Omental fat pad (tissue), 4 donors: ENCODE measurements at places on chromosomes 5 and 9. TPM values are rescaled to one million over a fixed set of nuclear protein-coding genes. Genes with fewer than 3 reads are reported as not detected.

The MCTP1 gene
- total RNA-seq: 27.2 TPM

GRCh38 chr5:153713943-153714342 is 223.5 kb downstream of the GRIA1 start:
- no peak for DNase-seq

GRCh38 chr5:127316011-127316410 is 25.4 kb downstream of the MEGF10 start:
- no peak for DNase-seq

- DNase-seq: no peak
Measured at GRCh38 chr9:37104183-37104889, 16.0 kb upstream of the ZCCHC7 start.

- no peak for DNase-seq
Measured at GRCh38 chr5:150213530-150213929, 23.7 kb downstream of the SLC6A7 start.

The C5orf58 gene
- total RNA-seq: not detected

The WNT8A gene
- total RNA-seq: not detected

DNA sequence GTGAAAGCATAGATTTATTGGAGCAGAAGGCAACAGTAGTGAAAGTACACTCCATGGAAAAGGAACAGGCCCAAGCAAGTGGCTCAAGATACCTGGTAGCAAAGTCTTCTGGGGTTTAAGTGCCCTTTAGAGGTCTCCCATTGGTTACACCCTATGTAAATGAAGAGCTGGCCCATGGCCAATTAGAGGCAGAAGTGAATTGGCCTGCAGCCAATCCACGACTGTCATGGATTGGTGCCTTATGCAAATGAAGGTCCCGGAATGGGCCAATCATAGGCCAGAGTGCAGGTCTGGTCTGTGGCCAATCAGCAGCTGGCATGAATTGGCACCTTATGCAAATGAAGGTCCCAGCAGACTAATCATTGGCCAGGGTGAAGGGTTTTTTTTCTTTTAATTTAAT is 64.2 kb upstream of the PCSK5 start:
- no peak for DNase-seq

The HACD4 gene
- total RNA-seq: 4.3 TPM

DNA sequence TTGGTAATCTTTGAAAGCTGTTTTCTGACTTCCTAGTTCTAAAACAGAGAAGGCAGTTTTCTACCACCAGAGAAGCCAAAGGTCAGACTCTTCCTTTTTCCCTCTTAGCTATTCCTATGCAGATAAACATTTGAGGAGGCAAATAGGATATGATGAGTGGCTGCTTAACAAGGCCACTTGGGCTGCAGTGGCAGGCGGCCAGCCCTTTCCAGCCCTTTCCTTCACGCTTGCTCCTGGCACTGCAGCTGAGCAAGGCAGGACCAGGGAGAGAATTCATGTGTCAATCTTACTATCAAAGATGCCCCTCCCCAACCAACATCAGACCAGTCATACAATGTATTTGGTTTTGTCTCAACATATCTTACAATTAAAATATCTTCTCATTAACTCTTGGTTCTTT is 36.8 kb upstream of the RNF38 start:
- DNase-seq: no peak

The PDGFRB gene
- total RNA-seq: 141 TPM

DNA sequence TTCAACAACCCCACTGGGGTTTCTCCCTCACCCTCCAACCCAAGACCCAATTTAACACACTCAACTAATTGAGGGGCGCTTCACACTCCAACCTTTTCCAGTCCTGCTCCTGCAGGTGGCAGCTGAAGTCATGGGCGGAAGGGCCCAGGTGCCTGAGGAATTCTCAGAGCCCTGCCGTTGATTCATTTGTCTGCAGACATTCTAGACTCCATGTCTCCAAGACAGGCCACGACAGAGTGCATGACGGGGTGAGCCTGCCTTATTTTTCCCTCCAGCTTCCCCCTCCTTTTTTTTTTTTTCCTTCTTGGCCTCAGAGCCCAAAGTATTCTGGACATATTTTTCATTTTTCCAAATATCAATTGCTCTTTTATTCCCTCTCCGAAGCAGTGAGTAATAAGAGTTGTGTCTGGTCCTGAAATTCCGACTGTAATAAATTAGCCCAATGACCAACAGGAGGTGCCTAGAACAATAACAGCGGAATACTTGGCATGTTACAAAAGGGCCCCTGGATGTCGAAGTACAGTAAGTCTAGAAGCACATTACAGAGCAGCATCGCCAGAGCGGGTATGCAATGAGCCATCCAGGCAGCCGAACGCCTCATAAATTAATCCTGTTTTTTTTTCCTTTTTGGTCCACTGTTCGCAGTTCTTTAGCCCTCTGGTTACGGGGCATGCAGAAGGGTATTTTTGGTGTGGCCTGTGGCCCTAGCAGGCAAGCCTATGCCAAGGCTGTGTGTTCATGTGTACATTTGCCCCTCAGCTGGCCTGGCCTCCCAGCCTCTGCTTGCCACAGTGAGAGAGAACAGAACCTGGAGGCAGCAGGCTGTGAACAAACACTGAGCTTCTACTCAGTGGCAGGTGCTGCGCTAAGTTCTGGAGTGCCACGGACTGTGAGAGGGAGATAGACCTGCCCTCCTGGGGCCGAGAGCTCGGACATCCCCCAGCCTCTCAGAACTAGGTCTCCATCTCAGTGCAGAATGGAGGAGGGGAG is 8.6 kb upstream of the SMIM23 start:
- DNase-seq: no peak

DNA sequence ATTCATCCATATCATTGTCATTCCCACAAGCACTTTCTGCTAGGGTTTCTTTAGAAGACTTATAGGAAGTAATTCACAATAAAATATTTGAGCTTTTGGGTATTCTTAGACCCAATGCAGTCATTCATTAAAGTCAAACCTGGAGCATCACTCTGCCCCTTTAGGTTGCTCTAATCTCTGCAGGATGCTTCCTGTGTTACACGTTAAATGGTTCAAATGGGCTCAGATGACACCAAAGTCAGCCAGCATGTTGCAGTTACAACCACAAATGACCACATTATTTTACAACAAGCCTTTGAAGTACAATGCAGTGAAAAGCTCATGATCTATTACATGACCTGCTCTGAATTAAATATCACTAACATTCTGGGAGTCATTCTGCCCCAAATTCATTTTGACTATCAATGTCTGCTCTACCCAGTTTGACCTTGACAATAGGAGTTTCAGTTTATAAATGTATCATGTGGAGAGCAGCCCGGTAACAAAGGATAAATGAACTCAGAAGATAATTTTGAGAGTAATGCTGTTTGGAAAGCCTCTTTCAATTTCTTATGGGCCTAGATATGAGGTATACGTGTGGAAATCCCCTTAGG is 668.6 kb upstream of the DMAC1 start:
- DNase-seq: no peak

The SERF1A gene
- 8.5 TPM for total RNA-seq

DNA sequence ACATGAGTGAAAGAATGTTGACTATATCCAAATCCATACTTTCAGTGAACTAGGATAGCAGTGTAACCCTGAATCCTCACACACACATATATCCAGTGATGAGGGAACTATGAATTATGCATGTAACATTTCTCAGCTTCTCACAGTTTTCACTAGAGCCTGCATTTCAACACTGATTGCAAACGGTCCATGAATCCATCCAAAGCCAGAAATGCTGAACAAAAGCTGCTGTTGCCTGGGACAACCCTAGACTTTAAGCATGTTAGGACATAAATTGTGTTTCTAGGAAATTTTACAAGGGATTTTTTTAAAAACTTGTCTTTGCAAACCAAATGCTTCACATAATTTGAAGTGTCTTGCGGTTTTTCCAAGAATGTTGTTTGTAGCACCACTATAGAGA is 2010.0 kb upstream of the WWC1 start:
- DNase-seq: no peak

DNA sequence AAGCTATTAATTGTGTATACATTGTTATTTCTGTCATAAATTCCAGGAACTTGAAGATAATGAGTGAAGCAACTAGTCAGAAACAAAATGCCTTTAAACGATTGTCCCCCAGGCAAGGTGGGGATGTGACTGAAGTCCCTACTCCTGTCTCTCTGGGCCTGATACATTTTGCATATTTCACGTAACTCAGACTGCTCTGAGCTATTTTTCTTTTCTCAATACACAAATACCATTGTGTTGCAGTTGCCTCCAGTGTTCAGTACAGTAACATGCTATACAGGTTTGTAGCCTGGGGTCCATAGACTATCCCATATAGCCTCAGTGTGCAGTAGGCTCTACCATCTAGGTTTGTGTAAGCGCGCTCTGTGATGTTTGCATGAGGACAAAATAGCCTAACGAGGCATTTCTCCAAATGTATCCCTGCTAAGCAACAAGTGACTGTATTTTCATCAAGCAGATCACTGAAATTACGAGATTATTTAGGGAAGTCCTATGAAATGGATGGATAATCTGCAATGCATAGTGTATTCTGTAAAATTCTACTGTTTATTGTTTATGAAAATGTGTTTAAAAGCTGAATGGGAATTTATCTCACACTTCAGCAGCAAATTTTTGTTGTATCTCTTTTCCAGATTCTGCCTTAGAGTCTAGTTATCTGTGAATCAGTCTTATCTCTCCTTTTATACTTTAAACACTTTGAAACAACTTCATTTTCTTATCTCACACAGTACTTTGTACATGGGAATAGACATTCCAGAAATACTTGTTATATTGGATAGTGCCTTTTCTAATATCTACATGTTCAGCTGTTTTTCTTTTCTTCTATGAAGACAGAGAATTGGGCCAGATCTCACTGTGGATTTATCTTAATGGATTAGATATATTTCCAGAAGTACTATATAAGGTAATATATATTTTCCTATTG is 150.5 kb downstream of the CD180 start:
- DNase-seq: no peak

DNA sequence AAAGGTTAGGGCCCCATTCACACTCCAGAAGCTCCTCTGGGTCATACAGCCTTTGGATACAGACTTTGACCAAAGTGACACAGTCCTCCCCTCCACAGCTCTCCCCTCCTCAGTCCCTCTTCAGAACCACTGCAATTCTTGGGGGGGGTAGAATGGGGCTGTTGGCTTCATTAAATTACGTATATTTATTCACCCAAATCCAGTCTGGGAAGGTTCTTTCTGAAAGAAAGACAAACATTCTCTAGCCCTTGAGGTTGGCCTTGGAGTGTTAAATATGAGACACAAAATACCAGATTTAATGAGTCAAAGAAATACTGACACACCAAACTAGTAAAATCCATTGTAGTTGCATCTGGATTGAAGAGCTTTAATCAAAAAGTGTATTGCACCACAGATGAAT is 16.1 kb downstream of the ARPC5L start:
- DNase-seq: no peak

DNA sequence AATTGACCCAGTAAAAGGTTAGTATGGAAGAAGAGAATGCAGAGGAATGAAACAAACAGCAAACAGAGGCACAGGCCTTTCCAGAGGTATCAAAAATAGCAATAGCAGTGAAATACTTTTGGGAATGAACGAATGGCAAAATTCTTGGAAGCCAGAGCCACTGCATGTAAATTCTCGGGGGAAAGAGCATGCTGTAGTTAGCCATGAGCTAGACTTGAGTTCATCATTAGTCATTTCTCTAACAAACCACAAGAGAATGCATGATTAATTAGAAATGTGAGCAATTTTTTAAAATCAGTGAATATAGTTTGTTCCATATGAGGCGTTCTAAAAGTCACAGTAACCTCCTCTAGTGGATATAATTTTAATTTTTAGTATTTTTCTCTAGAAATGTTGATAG is 170.3 kb upstream of the PRR16 start:
- DNase-seq: no peak

The AMBP gene
- total RNA-seq: not detected

The NUTM2F gene
- total RNA-seq: not detected
